Memory B cell (primary cell): ENCODE measurements at places on chromosomes 4 and X.
A peak's percentile ranks its signal among the peaks of the same experiment; 100 is the strongest.

DNA sequence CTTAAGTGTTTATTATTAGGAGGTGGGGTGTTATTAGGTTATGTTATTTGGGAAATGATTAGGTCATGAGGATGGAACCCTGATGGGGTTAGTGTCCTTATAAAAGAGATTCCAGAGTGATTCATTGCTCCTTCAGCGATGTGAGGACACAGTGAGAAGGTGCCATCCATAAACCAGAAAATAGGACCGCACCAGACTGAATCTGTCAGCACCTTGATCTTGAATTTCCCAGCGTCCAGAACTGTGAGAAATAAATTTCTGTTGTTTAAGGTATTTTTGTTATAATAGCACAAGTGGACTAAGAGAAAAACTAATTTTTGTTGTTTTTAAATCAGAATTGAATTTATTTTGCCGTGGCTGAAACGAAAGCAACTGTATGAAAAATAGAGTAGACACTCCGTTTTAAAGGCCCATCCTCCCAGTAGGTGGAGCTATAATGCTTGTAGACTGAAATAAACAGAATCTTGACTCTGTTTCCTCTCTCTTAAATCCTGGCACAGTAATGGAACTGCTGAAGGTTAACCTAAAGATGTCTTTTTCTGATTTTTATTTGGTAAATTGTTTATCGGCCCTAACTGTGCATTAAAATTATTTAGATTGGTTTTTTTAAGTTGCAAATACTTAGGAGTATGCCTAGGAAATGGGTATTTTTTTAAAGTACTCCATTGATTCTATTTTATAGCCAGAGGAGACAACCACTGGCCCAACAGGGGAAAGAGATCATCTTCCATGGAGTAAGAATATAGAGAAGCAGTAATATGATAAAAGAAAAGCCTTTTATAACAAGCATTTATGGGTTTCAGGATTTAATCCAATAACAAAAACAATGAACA is 133.2 kb upstream of the ADAMTS3 start:
- no peaks in the 10 kb centered on the region for H3K36me3 ChIP-seq
- H3K27ac ChIP-seq, result no peak overlapping the region
- H3K4me3 ChIP-seq, result peak overlapping the region; percentile 60
- no peaks in the 10 kb centered on the region for H3K27me3 ChIP-seq
- no peak for DNase-seq
- no peaks in the 10 kb centered on the region for H3K4me1 ChIP-seq

GRCh38 chrX:155235891-155236290 is 19.6 kb downstream of the VBP1 start:
- H3K27ac ChIP-seq, result no peak overlapping the region
- no peaks in the 10 kb centered on the region for H3K27me3 ChIP-seq
- DNase-seq, result no peak
- H3K4me3 ChIP-seq, result no peak overlapping the region
- peaks cover 8% of the 10 kb centered on the region for H3K4me1 ChIP-seq
- peaks cover 24% of the 10 kb centered on the region for H3K36me3 ChIP-seq

- no peak for DNase-seq
- H3K27me3 ChIP-seq, result no peaks in the 10 kb centered on the region
- no peak overlapping the region for H3K4me3 ChIP-seq
These were observed 15.1 kb downstream of the EIF2S3 start for GRCh38 chrX:24069877-24070276.

- peaks cover 7% of the 10 kb centered on the region for H3K4me1 ChIP-seq
- no peak for DNase-seq
- no peak overlapping the region for H3K27ac ChIP-seq
- no peak overlapping the region for H3K4me3 ChIP-seq
These were observed 13.1 kb upstream of the EOLA1 start for GRCh38 chrX:149527705-149528104.

DNA sequence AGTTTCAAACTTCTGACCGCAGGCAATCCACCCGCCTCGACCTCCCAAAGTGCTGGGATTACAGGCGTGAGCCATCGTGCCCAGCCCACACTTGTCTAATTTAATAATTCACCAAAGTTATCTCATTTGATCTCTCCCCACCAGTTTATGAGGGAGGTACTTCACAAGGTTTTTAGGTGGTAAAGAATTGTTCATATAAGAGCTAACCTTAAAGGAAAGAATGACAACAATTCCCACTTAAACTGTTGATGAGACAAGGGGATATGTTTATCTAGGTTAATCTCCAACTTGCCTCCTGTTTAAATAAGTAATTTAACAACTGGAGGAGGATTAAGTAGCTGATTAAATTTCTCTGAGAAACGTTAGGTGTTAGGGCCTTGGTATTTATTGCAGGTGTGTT is 117.6 kb upstream of the CBLL2 start:
- H3K36me3 ChIP-seq, result no peaks in the 10 kb centered on the region
- H3K4me1 ChIP-seq, result no peaks in the 10 kb centered on the region
- no peaks in the 10 kb centered on the region for H3K27me3 ChIP-seq
- no peak for DNase-seq
- H3K4me3 ChIP-seq, result no peak overlapping the region

- no peaks in the 10 kb centered on the region for H3K36me3 ChIP-seq
- no peak for DNase-seq
- no peak overlapping the region for H3K4me3 ChIP-seq
- no peaks in the 10 kb centered on the region for H3K27me3 ChIP-seq
- no peak overlapping the region for H3K27ac ChIP-seq
These were observed 208.6 kb downstream of the VEGFC start for GRCh38 chr4:176584031-176584606.

DNA sequence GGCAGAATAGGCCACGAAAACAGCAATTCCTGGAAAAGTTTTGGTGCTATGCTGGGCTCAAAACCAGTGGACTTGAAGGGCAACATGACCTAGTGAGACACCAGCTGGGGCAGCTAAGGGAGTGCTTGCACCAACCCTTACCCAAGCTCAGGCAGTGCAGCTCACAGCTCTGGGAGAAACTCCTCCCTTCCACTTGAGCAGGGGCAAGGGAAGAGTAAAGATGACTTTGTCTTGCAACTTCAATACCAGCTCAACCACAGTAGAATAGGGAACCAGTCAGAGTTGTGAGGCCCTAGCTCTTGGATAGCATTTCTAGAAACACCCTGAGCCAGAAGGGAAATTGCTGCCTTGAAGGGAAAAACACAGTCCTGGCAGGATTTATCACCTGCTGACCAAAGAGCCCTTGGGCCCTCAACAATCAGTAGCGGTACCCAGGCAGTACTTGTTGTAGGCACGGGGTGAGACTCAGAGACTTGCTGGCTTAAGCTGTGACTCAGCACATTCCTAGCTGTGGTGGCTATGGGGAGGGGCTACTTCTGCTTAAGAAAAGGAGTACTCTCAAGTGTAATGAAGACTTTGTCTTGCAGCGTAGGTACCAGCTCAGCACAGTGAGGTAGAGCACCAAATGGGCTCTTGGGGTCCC is 19.7 kb upstream of the ABCG2 start:
- no peak overlapping the region for H3K27ac ChIP-seq
- no peak for DNase-seq
- H3K27me3 ChIP-seq, result peaks cover 10% of the 10 kb centered on the region
- H3K36me3 ChIP-seq, result no peaks in the 10 kb centered on the region
- no peaks in the 10 kb centered on the region for H3K4me1 ChIP-seq

DNA sequence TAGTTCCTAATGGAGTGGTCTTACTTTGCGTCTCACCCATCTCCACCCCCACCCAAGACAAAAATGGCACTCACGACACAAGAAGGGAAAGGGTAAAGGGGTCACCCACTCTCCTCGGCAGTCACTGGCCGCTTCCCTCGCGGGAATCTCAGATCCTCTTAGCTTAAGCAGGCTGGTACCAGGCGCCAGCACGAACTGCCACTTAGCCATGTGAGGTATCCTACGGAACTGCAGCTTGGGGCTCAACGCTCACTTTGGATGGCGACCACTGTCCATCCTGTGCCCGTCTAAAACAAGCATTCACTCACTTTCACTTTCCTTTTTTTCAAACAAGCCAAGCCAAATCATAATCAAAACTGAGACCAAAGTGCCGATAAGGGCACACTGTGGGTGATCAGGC is 14.6 kb upstream of the MAGIX start:
- no peaks in the 10 kb centered on the region for H3K27me3 ChIP-seq
- DNase-seq, result no peak
- H3K36me3 ChIP-seq, result peaks cover 5% of the 10 kb centered on the region
- H3K4me3 ChIP-seq, result no peak overlapping the region
- no peak overlapping the region for H3K27ac ChIP-seq

GRCh38 chrX:154695911-154696675 is 42.7 kb upstream of the CTAG2 start:
- H3K36me3 ChIP-seq, result peaks cover 19% of the 10 kb centered on the region
- H3K4me3 ChIP-seq, result no peak overlapping the region
- H3K27me3 ChIP-seq, result no peaks in the 10 kb centered on the region
- no peak for DNase-seq
- peaks cover 2% of the 10 kb centered on the region for H3K4me1 ChIP-seq
- H3K27ac ChIP-seq, result no peak overlapping the region

DNA sequence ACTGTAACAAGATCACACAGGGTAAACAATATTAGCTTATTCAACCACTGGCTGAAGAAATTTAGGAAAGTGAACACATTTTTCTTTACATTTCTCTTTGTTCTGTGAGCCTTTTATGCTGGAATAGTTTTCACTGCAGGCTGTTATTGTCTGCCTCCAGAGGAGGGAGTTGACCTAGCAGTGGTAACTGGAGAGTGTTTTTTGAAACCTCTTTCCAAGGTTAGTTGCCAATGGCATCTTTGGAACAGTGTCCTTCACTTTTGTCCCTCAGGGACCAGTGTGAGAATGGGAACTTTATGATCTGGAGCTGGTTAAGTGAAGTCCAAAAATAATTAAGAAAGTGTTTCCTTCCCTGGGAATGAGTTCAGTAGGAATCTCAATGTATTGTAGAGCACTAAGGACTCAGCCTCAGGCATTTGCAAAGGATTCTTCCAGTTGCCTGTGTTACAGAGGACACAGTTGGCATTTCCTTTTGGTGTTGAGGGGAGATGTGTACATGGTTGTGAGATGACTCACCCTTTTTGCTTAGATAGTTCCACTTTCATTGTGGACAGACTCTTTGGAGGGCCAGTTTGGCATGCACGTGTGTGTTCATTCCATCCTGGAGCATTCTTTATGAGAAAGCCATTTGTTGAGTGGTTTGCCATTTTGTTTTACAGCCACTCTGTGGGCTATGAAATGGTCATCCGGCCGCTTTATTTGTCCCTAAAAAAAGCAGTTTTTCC is 61.3 kb downstream of the AR start:
- DNase-seq, result no peak
- H3K27ac ChIP-seq, result no peak overlapping the region
- no peaks in the 10 kb centered on the region for H3K27me3 ChIP-seq
- no peak overlapping the region for H3K4me3 ChIP-seq
- no peaks in the 10 kb centered on the region for H3K36me3 ChIP-seq
- no peaks in the 10 kb centered on the region for H3K4me1 ChIP-seq

- no peak overlapping the region for H3K4me3 ChIP-seq
- no peaks in the 10 kb centered on the region for H3K4me1 ChIP-seq
These were observed 15.9 kb downstream of the TMEM192 start for GRCh38 chr4:165096776-165097175.

DNA sequence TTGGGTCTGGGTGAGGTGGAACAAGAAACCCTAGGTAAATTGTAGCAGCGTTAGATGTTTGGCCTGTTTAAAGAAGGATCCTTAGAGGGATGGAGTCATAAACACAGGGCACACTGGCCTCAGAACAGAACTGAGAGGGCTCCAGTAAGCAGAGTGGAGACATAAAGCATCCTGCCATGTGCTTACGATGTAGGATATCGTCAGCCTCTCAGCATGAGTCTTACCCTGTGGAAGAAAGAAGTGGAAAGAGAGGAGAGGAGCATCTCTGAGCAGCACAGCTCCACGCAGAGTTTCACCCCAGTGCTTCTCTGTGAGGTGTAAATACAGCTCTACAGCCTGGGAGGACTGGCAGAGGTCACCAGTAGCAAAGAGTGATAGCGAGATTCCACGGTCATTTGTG is 27.8 kb upstream of the SORBS2 start:
- no peak overlapping the region for H3K4me3 ChIP-seq
- no peaks in the 10 kb centered on the region for H3K36me3 ChIP-seq
- peaks cover 9% of the 10 kb centered on the region for H3K27me3 ChIP-seq
- no peak for DNase-seq

- no peak overlapping the region for H3K4me3 ChIP-seq
- no peaks in the 10 kb centered on the region for H3K4me1 ChIP-seq
- no peak overlapping the region for H3K27ac ChIP-seq
- no peak for DNase-seq
- no peaks in the 10 kb centered on the region for H3K36me3 ChIP-seq
These were observed 75.9 kb downstream of the LIMCH1 start for GRCh38 chr4:41613821-41614220.

DNA sequence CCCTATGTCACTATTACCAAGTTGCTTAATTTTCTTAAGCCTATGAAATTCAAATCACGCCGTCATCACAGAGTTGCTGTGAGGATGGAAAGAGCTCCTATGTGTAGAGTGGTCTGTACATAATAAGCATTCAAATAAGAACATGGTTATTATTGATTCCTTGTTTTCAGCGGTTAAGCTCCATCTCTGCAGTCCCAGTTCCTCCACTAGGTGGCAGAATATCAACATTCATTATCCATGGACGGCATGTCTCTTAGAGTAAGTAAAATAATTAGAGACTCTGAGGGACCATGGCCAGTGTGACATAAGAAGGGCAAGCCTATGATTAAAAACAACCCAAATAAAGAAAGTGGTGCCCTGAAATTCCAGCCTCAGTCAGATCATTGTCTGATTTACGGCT is 132.5 kb upstream of the NHS start:
- no peaks in the 10 kb centered on the region for H3K4me1 ChIP-seq
- peaks cover 2% of the 10 kb centered on the region for H3K27me3 ChIP-seq
- H3K27ac ChIP-seq, result no peak overlapping the region
- peak; percentile 3 for DNase-seq

DNA sequence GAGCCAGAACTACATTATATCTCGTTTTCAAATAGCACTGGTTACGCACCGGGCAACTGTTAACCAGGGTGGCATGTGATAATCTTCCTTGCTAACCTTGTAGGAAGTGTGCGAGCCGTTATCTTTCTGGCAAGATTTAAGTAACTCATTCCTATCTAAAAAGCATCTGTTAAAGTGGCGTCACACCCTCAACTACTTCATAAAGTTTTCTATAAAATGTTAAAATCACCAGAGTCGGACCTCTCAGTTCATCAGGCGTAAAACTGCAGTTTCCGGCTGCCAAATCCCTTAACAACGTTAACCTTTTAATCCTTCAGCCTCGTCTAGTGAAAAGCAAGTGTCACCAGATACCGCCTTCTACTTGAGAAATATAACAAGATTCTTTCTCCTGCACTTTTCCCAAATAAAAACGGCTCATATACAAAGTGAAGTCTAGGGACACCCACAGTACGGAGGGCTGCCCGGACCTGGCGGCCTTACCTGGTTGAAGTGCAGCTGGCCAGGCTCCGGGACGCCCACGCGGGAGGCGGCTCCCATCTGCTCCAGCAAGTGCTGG is 1.2 kb downstream of the SLC39A8 start:
- no peaks in the 10 kb centered on the region for H3K36me3 ChIP-seq
- peak overlapping the region; percentile 88 for H3K4me3 ChIP-seq
- no peaks in the 10 kb centered on the region for H3K27me3 ChIP-seq
- H3K4me1 ChIP-seq, result peaks cover 12% of the 10 kb centered on the region
